ENCODE measurements at places on chromosomes 2 and 18.

- DNase-seq, result no peak
These were observed 1452.2 kb upstream of the ACVR2A start for GRCh38 chr2:146392631-146393030.

GRCh38 chr2:37720533-37721200 lies 49.2 kb upstream of the CDC42EP3 start:
- DNase-seq, result no peak

GRCh38 chr2:171530378-171530777 lies 8.1 kb downstream of the CYBRD1 start:
- no peak for DNase-seq

DNA sequence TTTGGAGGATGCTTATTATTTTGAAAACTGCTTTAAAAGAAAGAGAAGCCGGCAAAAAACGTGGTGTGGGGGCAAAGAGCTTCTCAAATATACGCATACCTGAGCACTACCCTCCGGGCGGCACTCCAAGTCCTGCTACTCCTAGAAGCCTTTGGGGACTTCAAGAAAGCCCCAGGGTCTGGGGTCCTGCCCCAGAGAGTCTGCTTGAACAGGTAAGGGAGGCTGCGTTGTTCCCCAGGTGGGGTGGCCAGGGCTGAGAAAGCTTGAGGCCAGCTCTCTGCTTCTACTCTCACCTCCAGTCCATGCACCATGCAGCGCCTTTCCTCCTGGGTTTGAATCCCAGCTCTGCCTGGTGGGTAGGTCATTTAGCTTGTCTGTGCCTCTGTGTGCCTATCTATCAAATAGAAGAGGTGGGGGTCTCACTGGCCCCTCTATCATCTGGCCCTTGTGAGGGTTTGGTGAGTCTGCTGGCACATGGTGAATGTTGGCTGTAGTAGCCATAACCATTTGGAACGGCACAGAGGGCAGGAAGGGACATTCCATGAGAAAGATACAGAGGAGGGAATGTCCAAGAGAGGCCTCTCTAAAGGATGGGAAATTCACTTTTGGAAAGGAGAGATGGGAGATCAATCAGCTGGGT lies 19.5 kb downstream of the MALL start:
- DNase-seq, result no peak

DNA sequence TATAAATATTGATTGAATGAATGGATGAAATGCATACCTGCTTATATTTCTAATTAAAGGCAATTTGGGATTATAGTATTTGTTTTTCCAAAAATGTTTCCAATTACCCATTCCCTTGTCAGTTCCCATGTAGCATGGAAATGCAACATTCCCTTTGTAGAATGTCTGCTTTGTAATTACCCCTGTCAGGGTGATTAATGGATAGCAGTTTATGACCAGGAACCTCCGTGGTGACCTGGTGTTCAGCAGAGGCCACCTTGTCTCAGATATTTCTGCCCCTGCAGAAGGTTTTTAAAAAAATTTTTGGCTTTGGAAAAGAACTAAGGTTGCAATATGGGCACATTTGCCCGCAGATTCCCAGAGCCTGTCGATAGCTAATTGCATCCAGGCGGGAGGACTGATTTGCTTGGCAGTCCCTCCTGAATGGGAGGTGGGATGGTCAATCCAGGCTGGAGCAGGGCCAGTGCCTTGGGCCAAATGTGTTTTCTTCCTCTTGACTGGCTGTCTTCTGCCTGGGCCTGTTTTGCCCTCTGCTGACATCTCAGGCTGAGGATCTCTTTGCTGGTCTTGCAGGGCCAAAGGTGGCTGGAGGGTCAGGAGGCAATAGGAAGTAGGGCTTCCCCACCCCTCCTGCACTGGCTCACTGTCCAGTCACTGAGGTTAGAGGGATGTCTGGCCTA lies 82.1 kb downstream of the TMEM182 start:
- DNase-seq, result no peak

DNA sequence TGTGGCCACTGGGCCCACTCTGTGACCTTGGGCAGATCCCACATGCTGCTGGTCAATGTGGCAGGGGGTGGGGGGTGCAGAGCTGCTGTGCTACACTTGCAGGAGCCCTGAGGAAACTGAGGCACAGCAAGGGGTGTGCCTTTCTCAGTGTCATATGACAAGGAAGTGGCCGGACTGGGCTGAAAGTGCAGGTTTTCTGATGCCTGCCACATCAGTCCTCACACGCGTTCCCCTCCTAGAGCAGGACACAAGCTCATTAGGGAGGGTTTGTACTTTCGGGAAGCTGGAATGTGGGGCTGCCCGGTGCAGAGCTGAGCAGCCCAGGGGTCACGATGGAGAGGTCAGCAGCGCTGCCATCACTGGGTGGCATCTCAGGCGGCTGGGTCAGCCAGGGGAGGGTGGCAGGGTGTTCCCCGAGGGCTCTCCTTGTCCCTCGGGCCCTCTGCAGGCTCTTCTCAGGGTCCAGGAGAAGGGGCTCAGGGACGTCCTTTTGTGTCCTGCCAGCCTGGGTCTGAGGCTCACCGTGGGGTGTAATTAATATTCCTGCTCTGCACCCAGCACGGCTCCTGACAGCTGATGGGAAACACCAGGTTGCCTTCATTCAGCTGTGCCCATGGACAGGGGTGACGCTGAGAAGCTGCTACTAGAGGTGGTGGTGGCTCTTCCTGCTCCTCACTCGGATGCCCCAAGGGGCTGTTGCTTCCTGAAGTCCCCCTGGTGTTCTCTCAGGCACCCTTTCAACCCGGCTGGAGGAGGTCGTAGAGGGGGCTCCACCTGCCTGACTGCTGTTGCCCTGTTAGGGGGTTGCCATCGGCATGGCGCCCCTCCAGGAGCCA lies 62.1 kb upstream of the HDAC4 start:
- no peak for DNase-seq

- no peak for DNase-seq
These were observed 93.1 kb upstream of the PXDN start for GRCh38 chr2:1837458-1837857.

DNA sequence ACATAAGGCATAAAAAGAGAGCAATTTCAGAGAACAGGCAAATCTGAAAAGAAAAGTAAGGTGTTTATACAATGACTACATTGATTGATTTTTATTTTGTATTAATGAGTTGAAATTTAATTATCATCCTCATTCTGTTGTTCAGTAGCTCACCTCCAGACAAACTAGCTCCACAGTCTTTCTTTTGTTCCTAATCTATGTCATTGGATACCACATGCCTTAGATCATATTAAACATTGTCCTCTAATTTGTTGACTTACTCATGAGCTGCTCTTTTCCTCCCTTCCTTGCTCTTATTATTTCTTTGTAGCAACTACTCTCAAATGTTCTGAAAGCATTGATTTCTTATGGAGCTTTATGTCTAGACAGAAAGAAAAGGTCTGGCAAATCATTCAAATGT lies 185.5 kb upstream of the ZSWIM2 start:
- no peak for DNase-seq

GRCh38 chr18:46222093-46222492 lies 117.9 kb downstream of the HAUS1 start:
- DNase-seq, result no peak

DNA sequence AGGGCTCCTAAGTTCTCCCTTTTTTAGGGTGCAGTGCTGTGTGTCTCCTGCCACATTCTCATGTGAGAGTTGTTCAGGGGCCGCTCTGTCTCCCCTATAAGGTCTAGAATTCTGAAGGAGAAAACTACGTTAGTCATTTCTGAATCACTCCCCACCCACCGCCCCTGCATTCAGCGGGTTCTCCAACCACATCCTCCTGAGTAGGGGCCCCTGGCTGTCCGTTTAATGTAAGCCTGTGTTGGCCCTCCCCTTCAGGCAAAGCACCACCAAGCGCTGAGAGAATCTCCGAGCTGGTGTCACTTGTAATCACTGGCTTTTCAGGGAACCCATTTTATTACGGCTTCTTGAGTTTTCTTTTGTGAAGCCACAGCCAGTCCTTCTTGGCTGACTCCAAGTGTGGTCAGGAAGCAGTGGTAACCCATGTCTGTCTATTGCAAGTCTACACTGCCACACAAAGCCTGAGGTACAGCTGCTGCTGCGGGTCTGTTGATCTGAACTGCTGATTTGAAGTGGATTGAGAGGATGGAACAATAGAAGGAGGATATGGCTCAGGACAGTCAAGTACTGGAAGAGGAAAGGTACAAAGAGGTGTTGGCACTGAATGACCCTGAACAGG lies 16.9 kb downstream of the LCT start:
- no peak for DNase-seq

DNA sequence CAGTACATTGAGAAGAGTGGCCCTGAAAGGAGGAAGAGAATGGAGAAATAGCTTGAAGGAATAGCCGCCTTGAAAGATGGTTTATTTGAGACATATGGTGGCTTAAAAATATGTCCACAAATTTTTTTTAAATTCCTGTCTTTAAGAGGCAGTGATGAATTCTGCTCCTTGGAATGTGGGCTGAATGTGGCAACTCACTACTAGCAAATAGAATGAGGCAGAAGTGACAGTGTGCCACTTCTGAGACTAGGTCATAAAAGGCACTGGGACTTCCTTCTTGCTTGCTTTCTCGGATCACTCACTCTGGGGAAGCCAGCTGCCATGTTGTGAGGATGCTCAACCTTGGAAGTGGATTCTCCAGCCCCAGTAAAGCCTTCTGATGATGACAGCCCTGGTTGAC lies 67.0 kb downstream of the FAM161A start:
- DNase-seq, result no peak

- DNase-seq, result no peak
These were observed 3.6 kb downstream of the PCYOX1 start for GRCh38 chr2:70261501-70261900.

- no peak for DNase-seq
These were observed 166.1 kb downstream of the TFCP2L1 start for GRCh38 chr2:121118951-121119350.

DNA sequence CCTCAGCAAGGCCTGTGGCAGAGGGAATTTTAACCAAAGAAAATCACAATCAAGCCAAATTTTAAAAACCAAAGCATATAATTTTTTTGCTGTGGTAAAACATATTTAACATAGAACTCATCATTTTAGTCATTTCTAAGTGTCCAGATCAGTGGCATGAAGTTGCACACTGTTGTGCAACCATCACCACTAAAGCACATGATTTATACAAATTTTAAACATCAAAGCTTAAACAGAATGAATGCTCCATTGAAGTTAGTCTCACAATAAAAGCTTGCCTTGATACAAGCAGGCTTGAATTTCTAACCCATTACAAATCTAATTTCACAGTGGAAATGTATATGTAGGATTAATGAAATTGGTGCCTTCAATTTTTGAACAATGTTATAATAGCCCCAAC lies 31.2 kb downstream of the FTCDNL1 start:
- no peak for DNase-seq

DNA sequence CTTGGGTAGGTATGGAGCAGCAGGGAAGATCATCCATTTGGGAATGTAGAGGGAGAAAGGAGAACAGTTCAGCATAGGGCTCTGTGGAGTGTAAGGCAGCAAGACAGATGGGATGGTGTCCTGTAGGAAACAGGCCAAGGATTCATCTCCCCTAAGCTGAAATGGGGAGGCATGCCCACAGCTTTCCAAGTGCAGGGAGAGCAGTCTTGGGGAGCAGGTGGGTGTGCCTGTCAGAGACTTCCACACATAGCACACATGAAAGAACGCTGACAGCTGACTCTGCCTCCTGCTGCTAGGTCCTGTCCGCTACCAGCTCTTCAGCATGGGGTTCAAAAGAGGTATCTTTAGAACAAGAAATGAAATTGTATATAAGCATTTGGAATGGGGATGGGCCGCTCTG lies 9.0 kb downstream of the SETBP1 start:
- DNase-seq, result no peak

GRCh38 chr18:60910534-60910933 lies 422.7 kb upstream of the CDH20 start:
- no peak for DNase-seq

DNA sequence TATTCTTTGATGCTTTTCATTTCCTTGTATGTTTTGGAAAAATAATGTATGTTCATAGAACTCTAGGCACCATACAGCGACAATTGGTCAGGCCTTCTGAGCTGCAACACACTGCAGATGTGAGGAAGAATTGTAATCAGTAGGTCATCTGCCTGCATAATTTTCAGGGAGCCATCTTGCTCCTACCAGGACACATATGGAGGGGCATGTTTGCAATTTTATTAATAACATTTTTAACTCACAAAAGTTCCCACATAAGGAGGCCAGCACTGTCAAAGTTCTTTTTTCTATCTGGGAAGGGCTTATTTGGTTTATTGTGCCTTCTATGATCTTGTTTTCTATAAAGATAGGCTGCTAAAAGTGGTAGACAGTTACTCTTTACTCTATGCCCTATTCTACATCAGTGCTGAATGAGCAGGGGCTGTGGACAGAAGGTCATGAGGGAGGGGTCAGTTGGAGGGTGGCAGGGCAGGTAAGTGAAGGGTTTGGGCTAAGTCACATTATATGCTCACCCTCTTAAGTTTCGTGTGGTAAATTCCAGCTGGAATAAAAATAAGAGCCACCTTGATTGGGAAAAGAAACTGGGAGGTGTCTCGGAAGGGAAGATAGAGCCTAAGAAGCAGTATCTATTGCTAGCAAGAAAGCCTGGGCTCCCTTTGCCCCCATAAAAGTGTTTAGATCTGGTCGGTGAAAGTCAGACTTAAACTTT lies 126.3 kb downstream of the PLCL1 start:
- no peak for DNase-seq

DNA sequence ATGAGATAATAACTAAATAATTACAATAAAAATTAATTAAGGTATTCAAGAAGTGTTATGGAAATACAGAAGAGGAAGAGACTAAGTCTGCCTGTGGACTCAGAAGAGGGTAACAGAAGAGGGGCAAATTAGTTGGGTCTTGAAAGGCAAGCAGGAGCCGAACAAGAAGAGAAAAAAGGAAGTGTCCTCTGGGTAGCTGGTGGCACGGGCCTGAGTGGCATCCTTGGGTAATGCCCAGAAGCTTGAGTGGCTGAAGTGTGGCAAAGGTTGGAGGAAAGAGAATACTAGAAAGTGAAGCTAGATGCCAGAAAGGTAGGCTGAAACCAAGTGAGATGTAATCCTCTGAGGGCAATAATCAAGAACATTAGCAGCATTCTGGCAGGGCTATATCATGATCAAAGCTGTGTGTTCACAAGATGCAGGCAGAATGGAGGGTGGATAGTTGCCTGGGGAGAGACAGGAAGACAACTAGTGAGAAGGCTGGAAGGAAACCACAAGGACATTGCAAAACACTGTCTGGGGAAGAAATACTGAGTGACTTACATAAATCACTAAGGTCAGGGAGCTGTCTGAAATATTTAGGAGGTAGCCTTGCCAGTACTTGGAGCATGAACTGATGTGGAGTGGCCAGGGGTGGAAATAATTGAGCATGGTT lies 16.2 kb downstream of the DOCK10 start:
- no peak for DNase-seq
